ENCODE measurements at places on chromosomes 5 and 9.

DNA sequence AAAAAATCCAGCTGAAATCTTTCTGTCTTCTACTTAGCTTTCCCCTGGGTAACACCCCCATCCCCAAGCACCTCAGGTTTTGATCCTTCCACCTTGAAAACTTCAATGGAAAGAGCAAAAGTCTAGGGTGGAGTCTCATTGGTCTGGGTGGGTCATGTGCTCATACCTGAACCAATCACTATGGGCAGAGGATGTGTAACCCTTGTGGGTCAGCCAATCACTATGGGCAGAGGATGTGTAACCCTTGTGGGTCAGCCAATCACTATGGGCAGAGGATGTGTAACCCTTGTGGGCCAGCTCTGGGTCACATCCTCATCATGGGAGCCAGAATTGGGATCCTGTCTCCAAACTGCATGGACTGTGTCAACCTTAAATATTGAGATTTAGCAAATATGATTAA is 18.5 kb downstream of the NAIF1 start:
- DNase-seq, result no peak

DNA sequence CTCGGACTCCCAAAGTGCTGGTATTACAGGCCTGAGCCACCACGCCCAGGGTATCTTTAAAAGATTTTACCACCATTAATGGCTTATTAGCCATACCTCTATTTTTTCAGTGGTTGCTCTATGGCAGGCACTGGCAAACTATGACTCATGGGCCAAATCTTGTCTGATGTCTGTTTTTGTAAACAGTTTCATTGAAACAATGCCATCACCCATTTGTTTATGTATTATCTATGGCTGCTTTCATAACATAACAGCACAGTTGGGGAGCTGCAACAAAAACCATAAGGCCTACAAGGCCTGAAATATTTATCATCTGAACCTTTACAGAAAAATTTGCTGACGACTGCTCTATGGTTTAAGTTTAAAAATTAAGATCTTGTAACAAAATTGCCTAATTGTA is 66.8 kb downstream of the SLC38A9 start:
- no peak for DNase-seq

DNA sequence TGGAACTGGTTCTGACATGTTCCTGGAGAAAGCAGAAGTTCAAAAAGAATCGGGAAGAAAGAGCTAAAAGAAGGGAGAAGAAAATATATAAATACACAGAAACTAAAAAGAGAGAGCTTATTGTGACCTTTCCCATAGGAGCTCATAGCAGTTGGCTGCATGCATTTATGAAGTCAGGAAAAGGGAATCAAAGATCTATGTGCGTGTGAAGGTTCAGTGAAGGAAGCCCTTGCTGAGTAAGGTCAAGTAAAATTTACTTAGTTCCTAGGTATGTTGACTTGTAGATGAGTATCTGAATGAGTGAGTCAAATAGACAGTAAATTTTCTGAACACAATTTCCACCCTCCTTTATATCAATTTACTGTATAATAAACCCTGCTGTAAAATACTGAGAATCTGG is 632.5 kb downstream of the SLCO4C1 start:
- DNase-seq, result no peak

GRCh38 chr9:14434971-14435718 is 121.2 kb upstream of the NFIB start:
- no peak for DNase-seq

- no peak for DNase-seq
Measured at GRCh38 chr5:946720-947625, 54.3 kb downstream of the TRIP13 start.

DNA sequence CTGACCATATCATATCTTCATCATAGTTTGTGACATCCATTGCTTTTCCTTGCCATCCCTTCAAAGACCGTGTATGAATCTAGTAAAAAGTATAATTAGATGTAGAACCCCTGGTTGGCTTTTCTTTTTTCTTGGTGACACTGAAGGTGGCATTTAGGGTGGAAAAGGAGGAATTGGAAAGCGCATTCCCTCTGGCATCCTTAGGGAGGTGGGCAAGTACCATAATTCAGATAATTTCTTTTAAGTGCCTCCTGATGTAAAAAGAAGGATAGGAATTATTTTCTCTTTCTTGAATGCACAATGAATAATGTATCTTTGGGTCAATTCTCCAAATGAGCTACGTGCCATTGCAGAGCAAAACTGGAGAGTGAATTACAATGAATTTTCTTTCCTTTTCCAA is 73.2 kb upstream of the SMARCA2 start:
- DNase-seq, result no peak

- no peak for DNase-seq
Measured at GRCh38 chr9:127447416-127448111, 3.6 kb downstream of the RPL12 start.

- no peak for DNase-seq
Measured at GRCh38 chr5:146081556-146081955, 23.8 kb downstream of the PLAC8L1 start.

DNA sequence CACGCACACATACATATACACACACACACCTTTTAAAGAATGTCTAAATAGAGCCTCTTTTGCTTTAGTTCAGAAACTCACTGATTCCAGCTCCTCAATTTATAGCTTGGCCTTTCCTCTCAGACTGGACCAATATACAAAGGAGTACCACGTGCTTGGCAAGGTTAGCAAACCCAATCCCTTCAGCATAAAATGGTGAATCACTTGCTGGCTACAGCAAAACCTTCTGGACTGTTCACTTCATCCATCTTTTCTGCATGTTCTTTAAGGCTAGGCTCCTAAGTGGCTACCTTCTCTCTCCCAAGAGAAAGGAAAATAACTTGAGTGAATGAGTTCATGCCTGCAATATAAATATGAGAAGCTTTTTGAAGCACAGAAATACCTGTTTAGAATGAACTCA is 109.7 kb downstream of the LPAR1 start:
- DNase-seq, result no peak

- DNase-seq, result no peak
Measured at GRCh38 chr5:4571248-4571948, 568.7 kb upstream of the ADAMTS16 start.

GRCh38 chr9:136485049-136486045 is 2.5 kb upstream of the SEC16A start:
- peak; percentile 73 for DNase-seq

- DNase-seq, result no peak
Measured at GRCh38 chr5:60598424-60598823, 101.5 kb downstream of the DEPDC1B start.

DNA sequence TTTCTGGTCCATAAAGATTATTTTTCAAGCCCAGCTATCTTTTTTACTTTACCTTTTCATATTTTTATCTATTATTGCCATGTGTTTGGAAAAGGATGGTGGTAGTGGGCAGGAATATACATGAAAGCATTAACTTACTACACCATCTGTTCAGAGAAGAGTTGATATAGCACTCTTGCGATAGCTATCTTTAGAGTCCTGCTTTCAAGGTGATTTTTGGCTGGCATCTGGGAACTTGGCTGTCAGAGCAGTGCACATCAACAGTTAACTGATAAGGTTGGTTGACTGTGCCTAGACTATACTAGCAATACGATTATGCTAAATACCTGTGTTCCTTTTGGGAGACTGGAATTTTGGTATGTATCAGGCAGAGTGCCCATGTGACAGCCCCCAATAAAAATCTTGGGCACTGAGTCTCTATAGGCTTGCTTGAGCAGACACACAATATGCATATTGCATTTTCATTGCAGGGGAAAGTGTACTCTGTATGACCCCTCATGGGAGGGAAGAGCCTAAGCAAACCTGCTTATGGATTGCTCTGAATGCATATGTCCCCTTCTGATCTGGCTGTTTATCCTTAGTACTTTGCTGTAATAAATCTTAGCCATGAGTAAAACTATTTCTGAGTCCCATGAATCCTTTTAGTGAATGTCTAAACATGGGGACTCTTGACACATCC is 227.6 kb upstream of the C9orf72 start:
- DNase-seq, result no peak

GRCh38 chr9:35116539-35116897 is 856 bp upstream of the ATOSB start:
- DNase-seq, result no peak

DNA sequence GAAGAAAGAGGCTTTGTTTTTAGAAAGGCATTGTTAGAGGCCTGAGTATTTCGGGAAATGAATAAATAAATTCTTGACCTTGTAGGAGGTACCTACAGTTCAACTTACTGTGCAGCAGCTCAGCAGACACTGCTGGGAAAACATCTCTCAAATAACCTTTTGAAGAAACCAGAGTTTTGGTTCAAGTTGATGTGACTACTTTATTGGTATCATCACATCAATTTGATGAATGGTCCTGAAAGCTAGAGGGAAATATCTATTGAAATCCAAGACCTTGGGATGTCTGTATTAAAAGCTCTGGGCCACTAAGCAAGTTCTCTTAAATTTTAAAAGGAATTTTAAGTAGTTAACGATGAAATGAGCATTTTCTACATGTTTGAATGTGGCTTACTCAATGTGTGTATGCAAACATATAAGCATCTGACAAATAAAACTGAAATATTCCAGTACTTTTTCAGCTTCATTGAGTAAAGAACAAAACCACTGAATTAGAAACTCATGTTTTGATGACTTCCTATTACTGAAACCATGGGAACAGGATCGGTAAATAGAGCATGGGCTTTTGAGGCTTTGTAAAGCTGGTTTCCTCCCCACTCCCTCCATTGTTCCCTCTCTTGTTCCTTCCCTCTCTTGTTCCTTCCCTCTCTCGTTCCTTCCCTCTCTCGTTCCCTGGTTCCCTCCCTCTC is 36.7 kb downstream of the SLC27A6 start:
- no peak for DNase-seq

DNA sequence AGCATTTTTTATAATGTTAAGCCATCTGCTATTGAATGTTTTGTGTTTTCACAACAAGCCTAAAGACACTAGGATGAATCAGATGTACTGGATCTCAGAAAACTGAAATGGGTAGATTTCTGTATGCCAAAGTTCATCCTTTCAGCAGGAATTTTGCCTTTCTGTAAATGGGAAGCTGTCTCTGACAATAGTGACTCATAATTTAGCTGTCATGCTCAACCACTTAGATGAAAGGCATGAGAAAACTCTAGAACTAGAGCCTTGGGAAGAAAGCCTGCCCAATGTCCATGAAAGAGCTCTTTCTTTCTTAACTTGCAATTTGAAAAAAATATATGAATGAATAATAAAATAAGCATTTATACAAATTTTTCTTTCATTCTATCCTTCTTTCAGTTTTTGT is 616.0 kb upstream of the EDIL3 start:
- DNase-seq, result no peak

DNA sequence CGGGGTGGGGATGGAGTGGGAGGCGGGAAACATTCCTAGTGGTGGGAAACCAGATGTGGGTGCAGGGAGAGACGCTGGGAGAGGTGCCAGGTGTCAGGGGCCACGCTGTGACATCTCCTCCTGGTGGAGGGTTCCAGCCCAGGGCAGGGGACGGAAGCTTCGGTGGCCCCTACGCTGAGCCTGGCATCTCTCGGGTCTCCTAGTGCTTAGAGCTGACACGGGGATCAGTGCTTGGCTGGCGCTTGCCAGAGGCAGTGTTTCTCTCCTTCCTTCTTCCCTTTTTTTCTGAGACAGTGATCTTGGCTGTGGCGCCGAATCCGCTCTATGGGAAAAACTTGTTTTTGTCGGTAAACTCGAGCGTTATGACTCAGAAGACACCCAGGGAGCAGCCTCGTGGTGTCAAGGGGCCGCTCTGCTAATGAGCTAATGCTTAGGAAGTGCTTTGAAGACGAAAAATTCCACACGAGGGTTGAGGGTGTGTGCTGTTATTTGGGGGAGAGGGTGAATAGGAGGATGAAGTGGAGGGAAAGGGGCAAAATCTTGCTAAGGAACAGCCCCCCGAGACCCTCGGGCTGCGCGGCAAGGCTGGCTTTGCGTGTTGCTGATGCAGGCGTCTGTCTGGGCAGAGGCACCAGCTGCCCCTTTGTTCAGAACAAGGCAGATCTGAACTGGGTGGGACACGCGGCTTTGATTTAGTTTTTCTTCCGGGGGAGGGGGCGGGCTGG is 20.4 kb upstream of the IER5L start:
- no peak for DNase-seq

- DNase-seq, result peak; percentile 19
Measured at GRCh38 chr5:137734962-137735554, 831 bp downstream of the KLHL3 start.

DNA sequence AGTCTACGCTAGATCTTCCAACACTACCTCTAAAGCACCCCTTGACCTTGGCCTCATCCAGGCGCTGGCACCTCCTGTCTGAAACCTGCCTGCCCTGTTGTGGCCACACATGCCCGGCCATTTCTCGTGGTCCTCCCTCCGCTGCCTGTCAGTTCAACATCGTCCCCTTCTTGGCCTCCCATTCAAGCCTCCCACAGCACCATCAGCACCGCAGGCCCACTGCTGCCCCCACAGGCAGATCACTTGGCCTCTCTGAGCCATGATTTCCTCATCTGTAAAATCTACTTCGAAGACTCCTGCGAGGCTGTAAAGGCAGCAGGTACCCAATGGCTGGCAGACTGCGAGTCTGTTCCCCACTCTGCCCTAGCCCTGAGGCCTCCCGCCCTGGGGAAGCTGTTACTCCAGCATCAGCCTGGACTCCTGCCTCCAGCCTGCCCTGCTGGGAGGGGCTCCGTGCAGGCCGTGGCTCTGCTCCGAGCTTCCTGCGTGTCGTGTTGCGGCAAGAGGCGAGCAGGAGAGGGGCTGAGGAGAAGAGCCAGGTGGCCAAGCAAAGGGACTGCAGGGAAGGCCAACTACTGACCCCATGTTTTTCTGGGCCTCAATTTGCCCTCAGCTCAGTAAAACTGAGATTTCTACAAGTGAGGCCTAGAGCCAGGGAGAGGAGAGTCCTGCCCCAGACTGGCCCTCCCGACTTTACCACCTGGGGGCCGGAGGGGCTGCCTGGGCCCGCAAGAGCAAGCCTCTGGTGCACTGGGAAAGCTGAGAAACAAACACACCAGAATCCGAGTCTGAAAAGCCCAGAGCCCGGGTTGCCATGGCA is 70.5 kb upstream of the LRRTM2 start:
- no peak for DNase-seq

Data from stimulated activated CD4-positive, alpha-beta T cell treated with anti-CD3 and anti-CD28 coated beads, TNF-alpha, amount 100 ng/mL, for 24 hours (primary cell).